ENCODE measurements at places on chromosomes 3 and 15. TPM values are rescaled to one million over a fixed set of nuclear protein-coding genes. Genes with fewer than 3 reads are reported as not detected.

SCN11A gene
- total RNA-seq = 0.22 TPM

SYNPR gene
- total RNA-seq = not detected

GRCh38 chr3:129597087-129597999, 9.1 kb downstream of the PLXND1 start:
- H3K36me3 ChIP-seq = no peaks in the 10 kb centered on the region
- no peak for ATAC-seq
- no peak overlapping the region for H3K27ac ChIP-seq

DNA sequence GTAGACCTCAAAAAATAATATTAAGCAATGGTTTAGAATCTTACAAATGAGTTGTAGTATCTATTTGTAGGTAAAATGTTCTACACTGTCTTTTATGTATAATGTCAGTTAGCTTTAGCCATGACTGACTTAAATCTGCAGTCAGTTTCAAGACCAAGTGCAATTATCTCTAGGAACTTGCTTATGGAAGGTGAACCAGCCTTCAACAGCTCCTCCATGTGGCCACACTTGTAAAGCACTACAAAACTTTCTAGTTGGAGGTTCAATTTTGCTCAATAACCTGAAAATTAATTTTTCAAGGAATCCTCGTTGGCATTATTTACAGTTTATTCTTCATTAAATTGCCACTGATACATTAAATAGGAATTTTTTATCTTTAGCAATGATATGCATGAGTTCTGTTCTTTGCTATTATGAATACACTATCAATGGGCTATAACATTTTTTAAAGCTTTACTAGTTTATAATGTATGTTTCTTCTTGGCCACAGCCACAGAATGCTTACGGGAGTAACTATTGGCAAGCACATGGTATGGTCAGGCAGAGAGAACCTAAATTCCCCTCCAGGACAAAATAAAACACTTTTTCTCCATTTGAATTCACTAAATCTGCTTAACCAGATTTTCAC, 315.3 kb upstream of the UBE2E2 start:
- no peaks in the 10 kb centered on the region for H3K27me3 ChIP-seq
- H3K27ac ChIP-seq = no peak overlapping the region
- H3K4me3 ChIP-seq = no peak overlapping the region
- ATAC-seq = no peak

DNA sequence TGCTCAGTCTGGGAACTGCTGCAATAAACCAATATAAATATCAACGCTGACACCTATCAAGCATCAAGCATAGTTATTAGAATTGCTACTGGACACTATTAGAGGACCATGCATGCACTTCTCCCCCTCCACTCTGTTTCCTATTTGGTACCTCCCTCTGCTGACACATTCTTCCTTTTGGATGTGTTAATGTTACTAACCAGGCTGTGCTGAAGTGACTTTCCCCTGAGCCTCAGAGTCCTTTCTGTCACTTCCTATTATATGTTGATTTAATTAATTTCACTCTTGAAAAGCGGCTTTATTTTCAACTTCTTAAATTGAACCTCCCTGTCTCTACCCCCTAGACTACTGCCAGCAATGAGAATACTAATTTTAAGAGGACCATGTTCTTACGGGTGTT, 379.1 kb downstream of the MCTP2 start:
- no peak for ATAC-seq
- H3K27me3 ChIP-seq = peaks cover 33% of the 10 kb centered on the region
- no peaks in the 10 kb centered on the region for H3K36me3 ChIP-seq
- no peaks in the 10 kb centered on the region for H3K4me1 ChIP-seq
- no peak overlapping the region for H3K27ac ChIP-seq
- H3K4me3 ChIP-seq = no peak overlapping the region

DNA sequence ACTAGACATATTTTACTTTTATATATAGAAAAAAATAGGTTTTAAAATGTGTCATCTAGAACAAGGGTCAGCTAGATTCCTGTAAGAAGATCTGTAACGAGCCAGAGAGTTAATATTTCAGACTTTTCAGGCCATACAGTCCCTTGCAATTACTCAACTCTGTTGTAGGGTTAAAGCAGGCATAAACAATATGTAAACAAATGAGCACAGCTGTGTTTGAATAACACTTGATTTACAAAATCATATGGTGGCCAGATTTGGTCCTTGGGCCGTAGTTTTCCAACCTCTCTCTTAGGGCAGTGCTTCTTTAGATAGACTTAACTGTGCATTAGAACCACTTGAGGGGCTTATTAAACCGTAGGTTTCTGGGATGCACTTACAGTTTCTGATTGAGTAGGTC, 19.6 kb downstream of the LRRC57 start:
- no peak overlapping the region for H3K27ac ChIP-seq
- no peaks in the 10 kb centered on the region for H3K27me3 ChIP-seq
- no peaks in the 10 kb centered on the region for H3K4me1 ChIP-seq
- no peak overlapping the region for H3K4me3 ChIP-seq

DNA sequence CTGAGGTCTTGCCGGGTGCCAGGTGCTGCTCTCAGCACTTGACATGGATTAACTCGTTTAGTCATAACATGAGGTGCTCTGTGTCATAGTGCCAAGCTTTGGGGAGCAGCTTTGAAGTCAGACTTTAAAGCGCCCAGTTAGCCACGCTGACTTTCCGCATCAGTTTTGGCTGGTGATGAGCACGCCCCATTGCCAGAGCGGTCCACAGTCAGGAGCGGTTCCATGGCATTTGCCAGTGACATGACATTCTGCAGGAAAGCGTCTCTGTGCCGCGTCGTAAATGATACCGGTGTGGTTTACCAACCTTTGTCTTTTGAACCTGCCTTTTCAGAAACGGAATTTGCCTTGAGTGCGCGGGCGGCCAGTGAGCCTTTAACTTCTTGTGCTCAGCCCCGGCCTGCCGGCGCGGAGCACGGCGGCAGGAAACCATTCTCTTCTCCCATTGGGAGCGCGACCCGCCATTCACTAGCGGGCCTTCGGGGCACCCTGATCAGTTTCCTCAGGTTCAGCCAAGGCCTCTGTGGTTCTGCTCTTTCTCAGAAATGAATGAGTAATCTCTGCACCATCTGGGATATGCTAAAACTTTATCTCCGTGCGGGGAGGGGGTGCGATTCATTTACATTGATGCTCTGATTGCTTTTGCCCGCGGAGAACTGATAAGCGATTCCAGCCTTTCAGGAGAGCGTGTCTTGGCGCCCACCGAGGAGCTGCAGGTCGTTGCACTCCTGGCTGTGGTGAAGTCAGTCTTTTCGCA, 1.7 kb upstream of the SLC2A2 start:
- no peak overlapping the region for H3K27ac ChIP-seq
- H3K36me3 ChIP-seq = no peaks in the 10 kb centered on the region
- peaks cover 25% of the 10 kb centered on the region for H3K27me3 ChIP-seq
- peak; percentile 88 for ATAC-seq
- no peak overlapping the region for H3K4me3 ChIP-seq

- H3K4me1 ChIP-seq = peaks cover 20% of the 10 kb centered on the region
- peak overlapping the region; percentile 93 for H3K27ac ChIP-seq
- ATAC-seq = peak; percentile 71
- H3K36me3 ChIP-seq = peaks cover 24% of the 10 kb centered on the region
- no peaks in the 10 kb centered on the region for H3K27me3 ChIP-seq
- H3K4me3 ChIP-seq = peak overlapping the region; percentile 91
Measured at GRCh38 chr3:37993820-37994638, 3.4 kb downstream of the VILL start.

DNA sequence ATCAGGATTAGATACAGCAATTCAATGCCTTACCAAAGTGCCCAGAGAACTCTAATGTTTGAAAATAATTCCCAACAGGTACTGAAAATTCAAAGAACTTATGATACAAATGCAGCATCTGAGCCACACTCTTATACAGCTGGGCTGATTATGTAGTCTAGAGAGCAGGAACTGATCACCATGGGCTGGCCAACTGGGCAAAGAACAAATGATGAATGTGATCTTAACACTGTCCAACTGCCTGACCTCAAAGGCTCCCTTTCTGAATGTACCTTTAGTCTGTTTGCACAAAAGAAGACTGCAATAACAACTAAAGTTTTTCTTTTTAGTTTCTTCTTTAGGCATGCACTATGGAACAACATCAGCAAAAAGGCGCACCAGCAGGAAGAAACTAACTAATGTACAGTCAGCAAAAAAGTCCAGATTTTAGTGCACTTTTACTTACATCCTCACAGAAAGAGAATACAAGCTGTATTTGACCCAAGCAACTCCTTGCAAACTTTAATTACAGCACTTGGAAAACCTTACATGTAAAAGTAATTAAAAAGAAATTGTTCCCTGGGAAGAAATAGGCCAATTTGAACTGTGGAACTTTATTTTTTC, 1095.1 kb downstream of the IGSF11 start:
- no peak overlapping the region for H3K27ac ChIP-seq
- no peak for ATAC-seq
- H3K27me3 ChIP-seq = no peaks in the 10 kb centered on the region
- H3K36me3 ChIP-seq = no peaks in the 10 kb centered on the region
- H3K4me1 ChIP-seq = no peaks in the 10 kb centered on the region

Data from activated T-helper 17 cell treated with anti-CD3 and anti-CD28 coated beads, Interleukin-2, amount 50 U/mL, for 72 hours (primary cell).